ENCODE measurements at places on chromosomes 2 and 18. TPM values are rescaled to one million over a fixed set of nuclear protein-coding genes. Genes with fewer than 3 reads are reported as not detected.
A peak's percentile ranks its signal among the peaks of the same experiment; 100 is the strongest.

STARD6 gene
- total RNA-seq: not detected

KCNF1 gene
- total RNA-seq: not detected

SERPINB13 gene
- total RNA-seq: not detected

DNA sequence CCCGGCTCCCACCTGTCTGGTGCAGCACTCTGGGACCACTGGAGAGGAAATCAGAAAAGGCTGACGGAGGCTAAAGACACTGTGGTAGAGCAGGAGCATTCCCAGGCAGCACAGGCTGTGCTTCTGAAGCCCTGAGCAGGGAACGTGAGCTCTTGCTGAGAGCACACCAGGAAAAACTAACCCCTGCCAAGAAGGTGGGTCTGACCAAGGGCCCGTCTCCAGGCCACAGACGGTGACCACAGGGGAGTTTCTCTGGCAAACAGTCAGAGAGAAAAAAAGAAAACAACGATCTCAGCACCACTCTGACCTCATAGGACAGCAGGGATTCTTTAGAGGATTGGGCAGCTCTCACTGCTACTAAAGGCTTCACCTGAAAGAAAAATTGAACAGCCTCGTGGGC lies 201.4 kb downstream of the AFF3 start:
- no peaks in the 10 kb centered on the region for H3K27me3 ChIP-seq
- H3K27ac ChIP-seq: no peak overlapping the region
- no peaks in the 10 kb centered on the region for H3K36me3 ChIP-seq
- no peak overlapping the region for H3K4me3 ChIP-seq
- no peaks in the 10 kb centered on the region for H3K4me1 ChIP-seq

DNA sequence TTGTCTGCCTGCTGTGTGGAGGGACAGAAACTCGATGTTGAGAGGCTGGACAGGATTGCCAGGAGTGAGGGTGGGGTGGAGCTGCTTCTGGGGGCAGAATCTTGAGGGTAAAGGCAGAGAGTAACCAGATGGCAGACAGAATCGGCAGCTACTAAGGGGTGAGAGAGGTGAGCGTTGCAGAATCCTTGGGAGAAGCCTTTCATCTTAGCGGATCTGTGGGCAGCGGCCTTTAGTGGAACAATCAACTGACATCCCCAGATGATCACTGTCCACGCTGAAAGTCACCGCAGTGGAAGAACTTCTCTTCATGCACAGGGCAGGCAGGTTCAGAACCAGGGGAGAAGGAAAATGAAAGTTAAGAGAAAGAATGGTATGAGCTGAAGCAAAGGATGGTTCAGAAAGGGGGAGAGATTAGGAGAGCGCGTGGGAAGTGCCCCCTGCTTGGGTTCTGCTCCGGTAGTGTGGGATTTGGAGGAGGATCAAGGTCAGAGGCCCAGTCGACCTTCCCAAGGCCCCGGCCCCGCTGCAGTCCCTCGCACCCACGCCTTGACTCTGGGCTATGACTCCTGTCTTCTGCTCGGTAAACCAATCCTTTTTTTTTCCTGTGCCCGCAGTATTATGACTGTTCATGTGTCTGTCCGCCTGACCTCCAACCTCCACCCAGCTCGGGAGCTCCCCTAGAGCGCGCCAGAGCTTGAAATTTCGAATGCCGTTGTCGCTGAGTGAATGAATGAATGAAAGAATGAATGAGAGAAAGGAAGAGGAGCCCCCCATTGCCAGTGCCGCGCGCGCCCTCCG lies 584 bp downstream of the BOLA3 start:
- H3K27ac ChIP-seq: peak overlapping the region; percentile 77
- H3K4me3 ChIP-seq: no peak overlapping the region
- H3K27me3 ChIP-seq: no peaks in the 10 kb centered on the region
- no peaks in the 10 kb centered on the region for H3K36me3 ChIP-seq

DNA sequence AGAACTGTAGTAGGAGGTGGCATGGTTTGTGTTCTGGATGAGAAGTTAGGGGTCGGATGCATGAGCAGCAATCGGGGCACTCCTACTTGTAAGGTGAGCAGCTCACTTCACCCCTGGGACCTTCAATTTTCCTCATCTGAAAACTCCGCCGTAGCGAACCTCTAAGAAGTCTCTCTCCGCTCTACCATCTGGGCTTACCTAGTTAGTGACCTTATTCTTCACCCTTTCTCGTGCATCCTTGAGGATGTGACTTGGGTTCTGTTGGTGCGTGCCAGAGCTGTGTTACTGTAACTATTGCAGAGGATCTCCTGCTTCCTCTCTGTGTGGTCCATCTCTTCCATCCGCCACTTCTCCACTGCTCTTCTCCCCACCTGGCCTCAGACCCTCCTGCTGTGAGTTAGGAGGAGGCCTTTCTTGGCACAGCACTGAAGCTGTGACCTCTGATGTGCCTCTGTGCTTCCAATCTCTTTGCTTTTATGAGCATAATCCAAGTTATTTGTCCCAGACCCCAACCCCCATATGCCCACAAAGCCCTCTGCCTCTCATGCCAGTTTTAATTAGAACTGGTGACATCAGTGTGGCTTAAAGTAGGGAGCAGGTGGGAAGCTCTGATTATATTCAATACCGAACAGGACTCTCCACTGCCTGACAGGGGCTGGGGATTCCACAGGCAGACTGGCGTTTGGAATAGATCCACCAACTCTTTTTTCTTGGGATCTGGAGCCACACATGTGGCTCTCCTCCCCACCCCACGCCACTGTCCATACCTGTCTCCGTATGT lies 178.4 kb downstream of the BCL2 start:
- DNase-seq: no peak
- no peak overlapping the region for H3K27ac ChIP-seq
- no peaks in the 10 kb centered on the region for H3K4me1 ChIP-seq
- H3K4me3 ChIP-seq: no peak overlapping the region
- H3K27me3 ChIP-seq: no peaks in the 10 kb centered on the region
- H3K36me3 ChIP-seq: no peaks in the 10 kb centered on the region
